ENCODE measurements at places on chromosomes 11 and 22. TPM values are rescaled to one million over a fixed set of nuclear protein-coding genes. Genes with fewer than 3 reads are reported as not detected.

The CHRM1 gene
- total RNA-seq: not detected

The RASD2 gene
- 0.09 TPM for total RNA-seq

The BARX2 gene
- 0.23 TPM for total RNA-seq

The C1QTNF4 gene
- total RNA-seq: 0.23 TPM

The CELSR1 gene
- 0.12 TPM for total RNA-seq

The ACTN3 gene
- 0.40 TPM for total RNA-seq

The RBM7 gene
- 38.0 TPM for total RNA-seq

The OR8D4 gene
- total RNA-seq: not detected

The SMC1B gene
- 2.4 TPM for total RNA-seq

The TEF gene
- total RNA-seq: 1.4 TPM

The THAP7 gene
- total RNA-seq: 25.9 TPM

The MMP7 gene
- not detected for total RNA-seq

The OR9I1 gene
- total RNA-seq: not detected

The FREY1 gene
- total RNA-seq: 1.5 TPM

The CRYAB gene
- not detected for total RNA-seq

The SORL1 gene
- 17.4 TPM for total RNA-seq

The RRAS2 gene
- 76.1 TPM for total RNA-seq

The ESAM gene
- total RNA-seq: 0.76 TPM

The PIWIL4 gene
- total RNA-seq: 0.75 TPM

The CYTH4 gene
- total RNA-seq: 123 TPM

The GAL gene
- not detected for total RNA-seq

The CAPRIN1 gene
- 227 TPM for total RNA-seq

The SEC14L6 gene
- not detected for total RNA-seq

The MUS81 gene
- total RNA-seq: 125 TPM

The MB gene
- 2.6 TPM for total RNA-seq

The OR5B21 gene
- total RNA-seq: 0.96 TPM

The USH1C gene
- not detected for total RNA-seq

The TSSK2 gene
- not detected for total RNA-seq

The SCGB2A2 gene
- total RNA-seq: not detected

The PGA4 gene
- not detected for total RNA-seq

The BDNF gene
- not detected for total RNA-seq

The ARVCF gene
- 0.50 TPM for total RNA-seq

The CALCA gene
- total RNA-seq: not detected

The OR52E8 gene
- total RNA-seq: not detected

The ANKK1 gene
- 0.29 TPM for total RNA-seq

The ELF5 gene
- not detected for total RNA-seq

The AMPD3 gene
- 13.4 TPM for total RNA-seq

The PHETA2 gene
- total RNA-seq: 2.0 TPM

The SPTBN2 gene
- total RNA-seq: 0.52 TPM

The MMP8 gene
- not detected for total RNA-seq

The P2RX3 gene
- total RNA-seq: not detected

The ANO3 gene
- not detected for total RNA-seq

The PPARA gene
- total RNA-seq: 16.0 TPM

The PAX6 gene
- not detected for total RNA-seq

The SLC17A6 gene
- not detected for total RNA-seq

The KCTD14 gene
- total RNA-seq: 0.23 TPM

The HMBS gene
- 26.6 TPM for total RNA-seq

Measured in activated CD8-positive, alpha-beta memory T cell treated with anti-CD3 and anti-CD28 coated beads, Interleukin-2, amount 10 ng/mL, durations not matched to agents 7 days and 5 days (primary cell).